ENCODE measurements at places on chromosomes 11 and 22.

GRCh38 chr11:132944569-132944944, 587.7 kb downstream of the OPCML start:
- no peak for DNase-seq

- DNase-seq, result no peak
Measured at GRCh38 chr11:77517226-77517625, 43.3 kb upstream of the PAK1 start.

GRCh38 chr11:30919389-30920152, 333.4 kb upstream of the MPPED2 start:
- no peak for DNase-seq

DNA sequence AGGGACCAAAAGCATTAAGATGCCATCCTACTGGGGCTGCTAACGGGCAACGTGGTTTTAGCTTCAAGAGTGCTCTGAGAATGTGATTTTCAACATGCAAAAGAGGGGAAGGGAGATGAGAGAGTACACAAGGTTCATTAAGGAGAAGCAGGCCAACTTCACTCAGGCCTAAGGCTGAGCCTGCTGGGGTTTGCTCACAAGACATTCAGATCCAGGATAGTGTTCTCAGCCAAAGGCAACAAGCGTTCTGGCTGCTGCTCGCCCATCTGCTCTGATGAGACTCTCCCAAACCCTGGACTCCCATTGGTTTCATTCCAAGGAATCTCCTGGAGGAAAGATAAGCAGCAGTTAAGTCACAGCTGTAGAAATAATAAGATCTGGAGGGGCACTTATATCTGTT, 23.6 kb upstream of the UPB1 start:
- DNase-seq, result no peak

- no peak for DNase-seq
Measured at GRCh38 chr11:2862395-2863275, 22.9 kb downstream of the CDKN1C start.

DNA sequence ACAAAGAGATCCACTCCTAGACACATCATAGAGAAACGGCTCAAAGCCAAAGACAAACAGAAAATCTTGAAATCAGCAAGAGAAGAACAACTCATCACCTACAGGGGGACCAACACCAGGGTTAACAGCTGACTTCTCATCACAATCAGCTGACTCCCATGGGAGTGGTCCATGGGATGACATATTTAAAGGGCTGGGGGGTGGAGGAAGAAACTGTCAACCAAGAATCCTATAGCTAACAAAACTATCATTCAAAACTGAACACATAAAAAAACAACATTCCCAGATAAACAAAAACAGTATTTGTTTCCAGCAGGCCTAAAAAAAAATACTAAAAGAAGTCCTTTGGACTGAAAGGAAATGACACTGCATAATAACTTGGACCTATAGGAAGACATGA, 86.7 kb downstream of the APOL5 start:
- no peak for DNase-seq

- DNase-seq, result no peak
Measured at GRCh38 chr22:43428521-43428920, 16.7 kb downstream of the MPPED1 start.

GRCh38 chr22:38271927-38272372, 860 bp downstream of the TMEM184B start:
- no peak for DNase-seq

DNA sequence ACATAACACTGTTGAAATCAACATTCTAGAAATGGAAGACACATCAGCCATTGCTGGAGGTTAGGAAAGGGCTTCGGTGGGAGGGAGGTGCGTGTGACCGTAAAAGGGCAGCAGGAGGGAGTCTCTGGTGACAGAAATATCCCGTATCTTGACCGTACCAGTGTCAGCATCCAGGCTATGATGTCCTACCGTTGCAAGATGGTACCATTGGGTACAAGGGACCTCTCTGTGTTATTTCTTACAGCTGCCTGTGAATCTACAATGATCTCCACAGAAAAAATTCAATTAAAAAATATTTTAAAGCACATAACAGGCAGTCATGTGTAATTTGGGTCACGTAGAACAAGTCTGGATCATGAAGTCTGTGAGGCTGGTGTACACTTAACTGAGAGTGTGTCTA, 27.4 kb upstream of the SEPTIN5 start:
- no peak for DNase-seq

- no peak for DNase-seq
Measured at GRCh38 chr22:22930571-22931556, 43.2 kb downstream of the IGLL5 start.

DNA sequence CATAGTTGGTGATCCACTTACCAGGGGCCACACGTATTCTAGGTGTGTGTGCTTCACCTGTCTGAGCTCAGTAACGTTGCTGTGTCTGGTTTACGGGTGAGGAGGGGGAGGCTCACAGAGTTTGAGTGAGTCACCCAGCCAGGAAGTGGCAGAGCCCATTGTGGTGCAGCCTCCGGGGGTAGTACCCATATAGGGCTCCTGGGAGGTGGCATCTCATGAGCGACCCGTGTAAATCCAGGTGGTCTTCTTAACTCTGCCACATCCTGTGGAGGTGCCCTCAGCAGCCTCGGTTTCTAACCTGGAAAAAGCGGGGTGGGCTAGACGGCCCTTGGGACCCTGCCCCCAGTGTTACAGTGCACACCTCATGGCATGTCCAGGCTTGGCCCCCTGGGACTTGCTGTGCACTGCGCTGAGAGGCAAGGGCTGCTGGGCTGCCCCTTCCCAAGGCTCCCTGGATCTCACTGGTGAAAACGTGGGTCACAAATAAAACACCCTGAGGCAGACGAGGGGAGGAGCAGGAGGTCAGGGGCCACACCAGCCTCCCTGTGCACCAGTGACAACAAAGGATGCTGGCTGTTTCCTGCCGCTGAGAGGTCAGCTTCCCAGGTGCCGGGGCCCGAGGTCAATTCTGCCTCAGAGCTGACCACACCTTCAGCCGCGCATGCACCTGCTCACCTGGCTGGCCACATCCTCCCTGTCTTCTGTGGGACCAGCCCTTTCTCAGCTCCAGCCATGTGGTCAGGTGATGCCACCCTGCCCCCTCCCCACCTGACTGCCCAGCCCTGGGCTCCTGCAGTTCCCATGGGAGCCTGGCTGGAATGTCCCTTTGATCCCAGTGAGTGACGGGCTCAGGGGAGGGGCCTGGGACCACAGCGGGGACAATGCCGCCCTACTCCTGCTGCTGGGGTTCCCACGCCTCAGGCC, 305.1 kb downstream of the CTTN start:
- DNase-seq, result no peak

- no peak for DNase-seq
Measured at GRCh38 chr11:110903830-110904229, 191.6 kb upstream of the ARHGAP20 start.

- DNase-seq, result peak; percentile 20
Measured at GRCh38 chr11:93936460-93936859, 84.7 kb upstream of the HEPHL1 start.

DNA sequence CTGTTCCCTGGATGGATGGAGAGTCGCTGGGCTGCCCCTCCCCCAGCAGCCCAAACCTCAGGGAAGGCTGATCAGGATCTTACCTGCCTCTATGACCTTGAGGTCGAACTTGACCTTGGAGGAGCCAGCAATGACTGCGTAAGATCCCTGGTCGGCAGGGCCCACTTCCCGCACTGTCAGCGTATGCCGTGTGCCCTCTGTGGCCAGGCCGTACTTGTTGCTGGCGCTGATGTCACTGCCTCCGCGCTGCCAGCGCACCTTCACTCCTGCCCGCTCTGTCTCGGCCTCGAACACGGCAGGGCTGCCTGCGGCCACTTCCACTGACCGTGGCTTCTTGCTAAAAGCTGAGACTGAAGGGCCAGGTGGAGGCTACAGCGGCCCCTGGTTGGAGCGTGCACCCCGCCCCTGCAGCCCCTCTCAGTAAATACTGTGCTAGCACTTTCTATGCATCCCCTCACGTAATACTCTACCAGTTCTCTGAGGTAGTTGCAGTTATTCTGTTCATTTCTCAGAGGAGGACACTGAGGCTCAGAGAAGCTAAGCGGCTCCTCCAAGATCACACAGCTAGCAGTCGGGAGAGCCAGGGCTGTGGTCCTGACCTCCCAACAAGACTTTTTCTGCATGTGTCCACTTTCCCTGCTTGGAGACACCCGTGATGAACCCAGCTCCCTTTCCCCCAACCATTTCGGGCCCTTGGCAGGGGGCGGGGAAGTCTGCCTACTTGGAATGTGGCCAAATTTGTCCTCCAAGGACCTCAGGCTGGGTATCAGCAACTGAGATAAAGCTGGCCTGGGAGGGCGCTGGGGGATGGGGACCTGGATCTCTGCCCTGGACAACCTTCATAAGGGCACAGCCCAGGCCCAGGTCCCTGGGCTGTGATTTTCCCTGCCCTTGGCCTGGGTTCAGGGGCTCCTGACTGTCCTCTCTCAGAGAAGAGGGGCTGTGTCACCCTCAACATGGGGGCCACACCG, 1.1 kb downstream of the MYBPC3 start:
- DNase-seq, result no peak
